Bronchial smooth muscle cell (primary cell): ENCODE measurements at places on chromosomes 5 and 9. TPM values are rescaled to one million over a fixed set of nuclear protein-coding genes. Genes with fewer than 3 reads are reported as not detected.

Gene DHX29
- 18.9 and 32.8 TPM in 2 replicates for total RNA-seq

Gene ELOVL7
- total RNA-seq = under 0.01 and 0.09 TPM in 2 replicates

Gene RPS23
- 3,336 and 4,702 TPM in 2 replicates for total RNA-seq

Gene BARX1
- total RNA-seq = not detected in 2 replicates

Gene C9orf153
- total RNA-seq = 0.09 and 0.32 TPM in 2 replicates

Gene ARID3C
- total RNA-seq = not detected in 2 replicates

Gene OR2K2
- not detected in 2 replicates for total RNA-seq

Gene ELAVL2
- total RNA-seq = under 0.01 and 0.09 TPM in 2 replicates

Gene PRDM9
- total RNA-seq = not detected in 2 replicates

Gene HTR4
- total RNA-seq = not detected in 2 replicates

Gene ZBED3
- total RNA-seq = 0.34 and 1.4 TPM in 2 replicates

Gene LCN9
- not detected in 2 replicates for total RNA-seq

Gene GABBR2
- total RNA-seq = 0.43 TPM in 1 of 2 replicates, not detected in the other

Gene ZDHHC11
- total RNA-seq = 0.47 and 3.3 TPM in 2 replicates

Gene RRAGA
- total RNA-seq = 50.8 and 56.6 TPM in 2 replicates
